ENCODE measurements at places on chromosomes 12 and 14.

GRCh38 chr14:104515811-104516780, 63.5 kb upstream of the C14orf180 start:
- no peak for DNase-seq

DNA sequence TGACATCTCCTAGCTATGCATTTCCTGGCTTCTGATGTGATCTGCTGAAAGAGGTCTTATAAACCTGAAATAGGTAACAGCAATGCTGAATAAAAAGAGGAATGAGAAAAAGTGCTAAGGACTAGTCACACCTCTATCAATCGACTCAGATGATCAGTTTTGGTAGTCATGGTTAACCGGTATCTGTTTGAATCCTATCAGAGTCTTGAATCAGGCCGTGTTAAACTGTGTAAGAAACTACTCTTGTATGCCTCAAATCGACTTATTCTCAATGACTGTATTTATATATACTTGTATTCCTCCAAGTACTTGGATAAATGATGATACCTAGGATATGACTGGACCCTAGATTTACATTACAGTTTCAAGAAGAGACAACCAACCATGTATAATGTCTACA, 10.8 kb upstream of the ISM2 start:
- DNase-seq: no peak

DNA sequence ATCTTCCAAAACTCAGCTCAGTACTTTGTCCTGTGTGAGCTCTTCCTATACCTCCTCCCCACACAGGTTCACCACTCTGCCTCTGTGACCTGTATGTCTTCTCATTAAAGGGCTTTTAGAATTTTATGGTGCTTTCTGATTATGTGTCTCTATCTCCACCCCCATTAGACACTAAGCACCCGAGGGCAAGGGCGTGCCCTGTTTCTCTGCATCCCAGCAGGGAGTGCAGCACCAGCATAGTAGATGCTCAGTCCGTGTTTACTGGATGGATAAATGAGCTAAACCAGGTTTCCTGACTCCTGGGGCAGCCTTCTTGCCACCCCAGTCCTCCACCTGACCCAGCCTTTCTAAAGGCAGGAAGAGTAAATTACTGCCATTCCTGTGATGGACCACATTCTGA, 333.8 kb downstream of the CACNA1C start:
- DNase-seq: no peak

DNA sequence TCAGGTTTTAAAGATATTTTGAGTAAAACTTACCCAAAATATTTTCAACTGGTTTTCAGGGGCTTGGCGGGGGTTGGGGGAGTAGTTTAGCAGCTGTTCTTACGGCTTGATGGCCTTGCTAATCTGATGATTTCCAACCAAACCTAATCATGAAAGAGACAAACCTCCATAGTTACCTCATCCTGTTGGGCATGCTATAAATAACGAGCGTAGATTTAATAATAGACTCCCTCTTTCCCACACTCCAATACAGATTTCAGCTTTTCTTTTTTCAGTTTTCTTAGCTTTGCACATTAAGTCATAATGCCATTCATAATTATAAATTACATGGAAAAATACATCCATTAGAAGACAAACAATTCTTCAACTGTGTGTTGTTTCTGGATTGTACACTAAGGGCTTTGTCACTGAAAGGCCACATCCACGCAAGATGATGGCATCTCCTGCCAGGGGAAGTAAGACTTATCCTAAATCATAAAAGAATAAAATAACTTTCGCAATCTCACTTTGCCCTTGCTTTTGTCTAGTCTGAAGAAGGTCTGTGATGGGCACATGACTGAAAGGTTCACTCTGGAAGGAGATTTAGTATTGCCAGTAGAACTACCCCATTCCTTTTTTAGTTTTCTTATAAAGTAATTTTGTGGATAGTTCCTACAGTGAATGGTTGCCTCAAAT, 23.2 kb downstream of the ITPR2 start:
- DNase-seq: no peak

- no peak for DNase-seq
These were observed 55.6 kb upstream of the PTHLH start for GRCh38 chr12:28027947-28028724.

GRCh38 chr12:71438670-71439361, 782 bp upstream of the LGR5 start:
- no peak for DNase-seq

- no peak for DNase-seq
These were observed 1.5 kb downstream of the RDH5 start for GRCh38 chr12:55721601-55722213.

GRCh38 chr12:62285284-62285683, 25.1 kb downstream of the USP15 start:
- DNase-seq: no peak

GRCh38 chr12:54723379-54724256, 75.5 kb upstream of the DCD start:
- no peak for DNase-seq

DNA sequence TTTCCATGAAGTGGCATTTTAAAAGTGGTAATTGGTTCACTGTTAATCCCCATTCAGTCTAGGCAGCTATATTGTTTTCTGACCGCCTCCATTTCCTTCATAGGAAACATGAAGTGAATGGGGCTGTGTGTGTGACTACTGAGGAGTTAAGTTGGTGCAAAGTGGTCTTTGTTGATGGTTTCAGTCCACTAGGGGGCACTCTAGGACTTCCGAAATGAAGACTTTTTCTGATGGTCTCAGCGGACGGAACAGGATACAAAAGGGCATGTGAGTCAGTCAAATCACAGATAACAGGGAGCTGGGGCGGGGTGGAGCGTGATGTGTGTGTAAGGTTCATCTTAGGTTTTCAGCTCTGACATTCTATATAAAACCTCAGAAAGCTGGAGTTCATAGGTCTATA, 240.1 kb upstream of the OR4E1 start:
- peak; percentile 39 for DNase-seq

DNA sequence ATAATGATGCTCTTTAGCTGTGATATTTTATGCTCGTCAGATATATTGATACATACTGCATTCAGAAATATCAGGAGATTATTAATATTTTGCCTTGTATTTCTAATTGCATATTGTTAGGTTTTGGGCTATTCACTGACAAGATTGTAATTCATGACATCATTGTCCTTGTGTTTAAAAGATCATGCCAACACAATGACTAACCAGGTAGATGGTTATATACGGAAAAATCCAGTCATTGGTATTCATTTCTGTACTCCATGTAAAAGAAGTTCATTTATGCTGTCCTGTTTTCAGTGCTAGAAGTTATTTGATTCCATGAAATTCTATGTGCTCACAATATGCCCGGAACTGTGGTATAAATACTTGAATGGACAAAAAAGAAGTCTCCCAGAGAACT, 107.5 kb downstream of the KITLG start:
- no peak for DNase-seq

DNA sequence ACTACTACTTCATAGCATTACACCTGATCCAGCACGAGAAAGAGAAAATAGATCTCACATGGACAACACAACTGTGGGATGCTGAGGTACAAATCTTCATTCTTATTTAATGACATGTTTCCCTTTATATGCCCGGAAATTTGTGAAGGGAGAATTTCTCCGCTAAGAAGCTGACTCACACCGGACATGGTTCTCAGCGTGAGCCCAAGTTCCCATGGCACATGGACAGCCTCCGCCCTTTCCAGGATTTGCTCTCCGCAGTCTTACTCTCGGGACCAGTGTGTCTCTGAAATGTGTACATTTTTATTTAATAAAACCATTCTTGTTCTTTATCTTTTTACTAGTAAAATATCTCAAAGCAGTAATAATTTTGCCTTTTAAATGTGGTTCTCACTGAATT, 1154.8 kb downstream of the TMEM121 start:
- DNase-seq: no peak

DNA sequence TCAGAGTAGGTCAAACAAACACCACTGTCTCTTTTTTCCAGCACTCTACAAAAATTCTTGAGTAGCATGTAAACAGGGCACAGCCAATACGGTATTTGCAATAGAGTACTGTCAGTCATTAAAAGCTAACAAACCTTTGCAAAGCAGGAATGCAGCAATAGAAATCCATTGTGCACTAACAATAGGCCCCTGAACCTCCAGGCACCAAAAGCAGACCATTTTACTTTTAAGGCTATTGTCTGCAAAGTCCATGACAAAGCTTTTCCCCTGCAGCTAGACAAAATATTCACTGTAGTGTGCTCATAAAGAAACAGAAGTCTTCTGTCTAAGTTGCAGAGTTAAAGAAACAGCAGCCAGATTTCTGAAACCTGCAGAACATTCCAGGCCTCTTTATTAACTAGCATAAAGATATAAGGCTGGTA, 191.9 kb downstream of the SOX5 start:
- no peak for DNase-seq

- DNase-seq: no peak
These were observed 25.2 kb downstream of the HAL start for GRCh38 chr12:95970905-95971304.

DNA sequence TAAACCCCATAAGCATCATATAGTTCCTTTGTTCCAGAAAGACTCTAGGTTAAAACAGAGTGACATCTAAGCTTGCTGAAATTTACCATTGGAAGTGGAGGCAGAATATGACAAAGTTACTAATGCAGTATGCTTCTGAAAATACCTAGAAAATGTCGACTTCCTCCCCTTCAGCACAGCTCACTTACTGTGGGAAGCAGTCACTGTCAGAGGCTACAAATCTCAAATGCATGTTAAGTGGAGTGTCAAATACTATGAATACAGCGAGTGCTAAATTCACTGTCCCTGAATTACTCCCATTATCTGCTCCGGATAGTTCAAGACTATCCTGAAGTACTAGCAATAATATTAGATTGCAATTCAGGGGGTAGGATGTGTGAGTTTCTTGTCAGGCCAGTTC, 1454.6 kb downstream of the AACS start:
- DNase-seq: no peak

- peak; percentile 73 for DNase-seq
These were observed 44.1 kb downstream of the PITPNM2 start for GRCh38 chr12:123106640-123107359.

Measured in activated naive CD8-positive, alpha-beta T cell treated with anti-CD3 and anti-CD28 coated beads, Interleukin-2, amount 10 ng/mL, durations not matched to agents 7 days and 5 days (primary cell).